ENCODE measurements at places on chromosomes 3 and 15. TPM values are rescaled to one million over a fixed set of nuclear protein-coding genes. Genes with fewer than 3 reads are reported as not detected.

GRCh38 chr15:92845126-92845508 lies 55.0 kb upstream of the CHD2 start:
- DNase-seq, result no peak

The AMIGO3 gene
- 1.3 TPM for total RNA-seq

DNA sequence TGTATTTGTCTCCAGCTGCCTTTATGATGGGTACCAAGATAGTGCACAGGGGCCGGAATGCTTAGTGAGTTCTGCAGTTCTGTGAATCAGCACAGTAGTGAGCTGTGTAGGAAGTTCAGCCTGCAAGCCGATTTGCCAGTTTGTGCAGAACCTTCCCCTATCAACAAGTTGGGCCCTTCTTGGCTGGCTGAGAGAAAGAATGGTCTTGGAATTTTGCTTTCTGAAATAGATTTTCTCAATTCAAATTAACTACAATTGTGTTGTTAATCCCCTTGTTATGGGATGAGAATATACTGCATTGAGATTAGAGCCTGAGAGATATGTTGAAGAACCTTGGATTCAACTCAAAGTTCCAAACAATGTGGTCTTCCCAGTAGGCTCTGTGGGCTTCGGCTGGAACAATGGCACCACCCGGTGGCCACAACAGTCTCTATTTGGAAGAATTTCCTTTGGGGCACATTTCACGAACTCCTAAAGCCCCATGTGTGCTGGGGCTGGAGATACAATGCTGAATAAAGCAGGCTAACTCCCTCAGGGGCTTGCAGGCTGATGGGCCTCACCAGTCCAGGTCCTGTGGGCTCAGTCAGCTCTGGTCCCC lies 59.1 kb downstream of the TRIM42 start:
- peak; percentile 90 for DNase-seq

DNA sequence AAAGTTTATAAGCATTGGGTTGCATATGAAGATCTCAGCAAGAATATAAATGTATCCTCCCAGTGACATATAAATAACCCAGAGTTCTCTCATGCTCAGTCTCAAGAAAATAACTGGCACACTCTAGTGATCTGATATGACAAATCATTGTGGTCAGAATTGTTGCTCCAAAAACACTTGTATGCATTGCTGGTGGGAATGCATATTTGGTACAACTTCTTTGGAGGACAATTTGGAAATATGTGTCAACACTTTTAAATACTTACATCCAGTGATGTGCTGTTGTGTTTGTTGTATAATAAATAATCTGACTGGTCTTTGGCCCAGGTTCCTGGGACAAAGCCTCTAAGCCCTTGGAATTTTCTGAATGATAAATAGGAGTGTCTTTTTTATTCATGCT lies 66.7 kb upstream of the STT3B start:
- no peak for DNase-seq

DNA sequence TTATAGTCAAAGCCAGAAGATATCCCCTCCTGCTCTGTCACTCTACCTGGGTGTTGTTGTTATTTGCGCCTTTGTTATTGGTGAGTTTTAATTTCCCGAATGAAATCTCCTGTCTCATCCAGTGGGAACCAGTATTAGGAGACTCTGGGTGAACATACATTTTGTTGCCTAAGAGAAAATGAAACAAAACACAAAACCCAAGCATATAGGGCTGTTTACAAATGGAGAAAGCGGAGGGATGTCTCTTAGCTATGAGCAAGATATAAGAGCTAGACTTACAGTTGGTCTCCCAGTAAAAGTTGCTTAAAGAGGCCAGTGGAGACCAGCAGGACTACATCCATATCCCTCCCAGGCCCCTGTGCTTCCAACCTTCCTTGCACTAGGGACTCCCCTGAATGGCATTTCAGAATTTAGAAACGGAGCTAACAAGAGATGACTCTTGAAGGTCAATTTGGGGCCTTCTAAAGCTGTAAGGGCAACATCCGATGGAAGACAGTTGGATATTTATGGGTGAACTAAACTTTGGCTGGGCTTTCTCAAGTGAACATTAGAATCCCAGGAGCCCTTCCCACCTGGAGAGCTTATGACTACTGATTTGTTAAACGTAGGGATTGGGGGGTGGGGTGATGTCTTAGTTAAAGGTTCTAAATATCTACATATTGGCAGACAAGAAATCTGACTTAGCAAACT lies 2.7 kb downstream of the EOMES start:
- DNase-seq, result no peak

GRCh38 chr15:96500508-96500907 lies 170.0 kb downstream of the NR2F2 start:
- DNase-seq, result no peak

The KLF15 gene
- total RNA-seq, result 32.9 TPM

The OR5H14 gene
- not detected for total RNA-seq

- DNase-seq, result no peak
Observed at GRCh38 chr3:119596398-119596797, 1.3 kb upstream of the PLA1A start.

DNA sequence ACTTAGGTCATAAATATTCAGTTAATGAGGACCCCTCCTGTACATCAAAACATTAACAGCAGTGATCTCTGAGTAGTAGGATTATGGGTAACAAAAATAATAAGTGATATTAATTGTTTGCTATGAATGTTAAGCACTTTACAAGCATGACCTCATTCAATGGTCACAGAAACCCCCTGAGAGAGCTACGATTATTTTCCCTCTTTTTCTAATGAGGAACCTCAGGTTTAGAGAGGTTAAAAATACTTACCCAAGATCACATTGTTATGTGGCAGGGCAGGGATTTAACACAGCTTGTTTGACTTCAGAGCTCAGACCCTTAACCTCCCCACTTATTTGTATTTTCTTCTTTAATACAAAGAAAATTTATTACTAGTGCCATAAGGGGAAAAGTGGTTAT lies 228.2 kb downstream of the TBL1XR1 start:
- no peak for DNase-seq

The SLCO3A1 gene
- 5.6 TPM for total RNA-seq

The ARHGEF26 gene
- total RNA-seq, result 5.4 TPM

- DNase-seq, result no peak
Observed at GRCh38 chr3:119649761-119650160, 10.6 kb downstream of the POPDC2 start.

DNA sequence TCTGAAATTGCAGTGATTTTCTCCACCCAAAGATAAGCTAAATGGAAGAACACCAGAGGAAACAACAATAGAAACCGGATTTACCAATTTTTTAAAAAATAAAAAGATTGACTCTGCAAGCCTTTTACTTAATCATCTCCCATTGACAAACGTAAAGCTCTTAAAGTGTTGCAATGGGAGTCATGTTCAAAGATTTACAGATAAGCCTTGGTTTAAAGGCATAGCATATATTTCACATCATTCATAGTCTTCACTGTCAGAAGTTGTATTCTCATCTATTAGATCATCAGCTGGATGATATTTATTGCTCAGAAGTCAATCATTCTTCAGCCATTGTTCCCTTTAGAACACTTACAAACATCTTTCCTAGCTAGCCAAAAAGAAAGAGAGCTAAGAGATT lies 397.6 kb downstream of the GBE1 start:
- no peak for DNase-seq

- DNase-seq, result no peak
Observed at GRCh38 chr3:79761441-79761840, 6.4 kb downstream of the ROBO1 start.

DNA sequence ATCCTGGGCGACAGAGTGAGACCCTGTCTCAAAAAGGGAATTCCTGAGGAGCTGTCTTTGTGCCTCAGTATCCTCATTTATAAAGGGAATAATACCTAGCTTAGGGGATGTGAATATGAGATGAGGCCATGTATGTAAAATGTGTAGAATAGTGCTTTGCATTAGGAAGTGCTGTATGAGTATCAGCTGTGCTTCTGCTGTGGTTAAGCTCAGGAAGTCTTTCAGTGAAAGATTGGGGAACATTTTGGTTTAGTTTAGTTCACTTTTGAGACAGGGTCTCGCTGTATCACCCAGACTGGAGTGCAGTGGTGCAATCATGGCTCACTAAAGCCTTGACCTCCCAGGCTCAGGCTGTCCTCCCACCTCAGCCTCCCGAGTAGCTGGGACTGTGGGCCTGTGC lies 10.6 kb downstream of the THUMPD3 start:
- no peak for DNase-seq

The SPINK8 gene
- not detected for total RNA-seq

GRCh38 chr3:197798863-197799262 lies 7.8 kb downstream of the LRCH3 start:
- DNase-seq, result no peak

The TMOD2 gene
- total RNA-seq, result 2.5 TPM

The CCR9 gene
- not detected for total RNA-seq

- DNase-seq, result no peak
Observed at GRCh38 chr3:150217691-150218090, 190.4 kb upstream of the TSC22D2 start.

DNA sequence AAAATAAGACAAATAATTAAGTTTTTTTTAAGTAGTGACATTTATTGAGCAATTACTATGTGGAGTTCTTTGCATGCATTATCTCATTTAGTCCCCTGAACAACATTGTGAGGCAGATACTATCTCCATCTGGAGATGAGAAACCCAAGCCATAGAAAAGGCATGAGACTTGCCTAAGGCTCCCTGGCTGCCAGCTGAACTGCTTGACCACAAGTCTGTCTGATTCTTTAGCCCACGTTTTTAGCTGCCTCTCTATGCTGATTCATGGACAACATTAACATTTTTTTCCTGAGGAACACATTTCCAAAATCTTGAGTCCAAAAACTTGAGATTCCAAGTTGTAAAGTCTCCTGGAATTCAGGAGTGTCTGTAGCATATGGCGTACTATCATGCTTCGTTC lies 263.6 kb upstream of the GOLGA6L4 start:
- DNase-seq, result no peak

GRCh38 chr3:32421991-32422859 lies 30.6 kb downstream of the CMTM7 start:
- DNase-seq, result no peak

DNA sequence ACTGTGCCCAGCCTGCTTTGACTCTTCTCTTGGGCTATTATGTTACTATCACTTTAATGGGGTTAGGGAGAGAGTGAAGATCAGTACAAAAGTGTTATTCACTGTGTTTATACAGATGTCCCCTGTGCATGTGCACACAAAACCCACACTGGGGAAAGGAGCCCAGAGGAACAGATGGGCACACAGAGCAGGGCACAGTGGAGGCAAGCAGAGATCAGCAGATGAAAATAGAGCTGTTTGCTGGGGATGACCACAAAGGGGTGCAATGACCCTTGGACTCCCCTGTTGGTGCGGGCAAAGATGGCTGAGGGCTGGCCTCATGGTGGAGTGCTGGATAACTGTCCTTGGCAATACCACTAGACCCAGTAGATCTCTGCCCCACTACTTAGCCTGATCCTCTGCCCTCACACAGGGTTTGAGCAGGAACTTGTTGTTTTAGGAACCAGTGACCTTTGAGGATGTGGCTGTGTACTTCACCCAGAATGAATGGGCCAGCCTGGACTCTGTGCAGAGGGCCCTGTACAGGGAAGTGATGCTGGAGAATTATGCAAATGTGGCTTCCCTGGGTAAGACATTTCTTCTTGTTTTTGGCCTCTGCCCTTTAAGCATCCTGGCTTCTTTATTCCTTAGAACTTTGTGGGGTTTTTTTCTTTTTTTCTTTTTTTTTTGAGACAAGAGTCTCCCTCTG lies 5.3 kb downstream of the ZNF620 start:
- DNase-seq, result no peak

The ACAA1 gene
- total RNA-seq, result 26.7 TPM

- no peak for DNase-seq
Observed at GRCh38 chr3:89533275-89533674, 425.9 kb downstream of the EPHA3 start.

- peak; percentile 76 for DNase-seq
Observed at GRCh38 chr3:143885780-143886427, 37.6 kb upstream of the SLC9A9 start.

The ZPLD1 gene
- not detected for total RNA-seq

The OGG1 gene
- total RNA-seq, result 26.0 TPM

DNA sequence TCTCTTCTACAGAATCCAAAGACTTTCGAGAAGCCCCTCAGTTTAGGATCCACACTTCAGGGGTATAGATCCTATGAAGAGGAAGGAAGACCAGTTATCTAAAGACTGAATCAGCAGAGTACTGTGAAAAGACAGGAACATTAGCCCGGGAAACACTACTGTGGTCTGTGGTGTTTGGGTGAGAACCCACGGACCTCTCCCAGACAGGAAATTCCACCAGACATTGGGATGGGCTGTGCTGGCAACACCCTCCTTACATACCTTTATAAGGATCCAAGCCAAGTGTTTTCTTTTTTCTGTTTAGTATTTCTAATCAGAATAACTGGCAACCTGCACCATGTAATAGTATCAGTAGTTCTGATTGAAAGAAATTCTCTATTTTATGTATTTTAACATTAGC lies 14.1 kb downstream of the TMEM207 start:
- no peak for DNase-seq

- no peak for DNase-seq
Observed at GRCh38 chr15:57320631-57321220, 55.6 kb upstream of the CGNL1 start.

DNA sequence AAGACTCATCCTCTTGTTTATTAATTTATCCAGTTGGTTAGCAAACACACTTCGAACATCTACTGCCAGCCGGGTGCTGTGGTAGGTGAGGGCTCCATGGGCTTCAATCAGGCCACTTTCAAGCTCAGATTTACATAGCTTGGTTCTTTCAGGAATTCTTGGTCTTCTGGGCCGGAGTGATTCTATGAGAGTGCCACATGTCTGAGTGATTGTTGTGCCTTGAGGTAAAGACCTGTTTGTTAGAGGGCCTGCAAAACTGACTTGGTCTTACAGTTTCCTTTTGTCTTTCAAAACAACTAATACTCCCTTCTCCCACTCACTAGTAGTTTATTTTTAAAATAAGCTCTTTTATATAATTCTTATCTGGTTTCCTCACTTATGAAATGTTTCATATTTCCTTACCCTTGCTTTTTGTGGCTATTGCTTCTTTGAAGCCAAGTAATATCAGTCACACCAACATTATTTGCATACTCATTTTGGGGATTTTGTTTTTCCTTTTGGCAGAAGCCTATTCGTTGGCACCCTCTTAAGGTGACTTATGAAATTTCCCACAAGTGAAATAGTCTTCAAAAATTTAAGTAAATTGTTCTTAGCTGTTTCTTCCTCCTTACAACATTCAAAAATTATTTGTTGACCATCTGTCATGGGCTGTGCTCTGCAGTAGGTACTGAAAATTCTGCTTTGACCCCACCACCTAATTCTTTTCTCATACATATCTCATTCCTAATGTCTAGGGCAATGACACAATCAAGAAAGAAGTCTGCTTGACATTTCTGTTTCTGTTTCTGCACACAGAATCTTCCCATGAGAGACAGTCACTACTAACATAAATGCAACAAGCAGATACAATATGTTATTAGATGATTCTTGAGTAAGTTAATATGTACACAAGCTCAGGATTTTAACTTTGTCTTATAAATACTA lies 120.2 kb downstream of the LRRC28 start:
- DNase-seq, result no peak

All from endodermal cell (in vitro differentiated cells).